ENCODE measurements at places on chromosomes 13 and 19. TPM values are rescaled to one million over a fixed set of nuclear protein-coding genes. Genes with fewer than 3 reads are reported as not detected.

The NPAS1 gene
- total RNA-seq = 0.21 TPM

The NOVA2 gene
- not detected for total RNA-seq

The KIR2DL1 gene
- total RNA-seq = not detected

The KIR2DL4 gene
- total RNA-seq = not detected

The CDX2 gene
- not detected for total RNA-seq

The C19orf33 gene
- not detected for total RNA-seq

The DDX39A gene
- total RNA-seq = 280 TPM

The SYNGR4 gene
- total RNA-seq = 0.33 TPM

The LRRC4B gene
- total RNA-seq = 0.12 TPM

The FBXO17 gene
- not detected for total RNA-seq

The MAB21L1 gene
- total RNA-seq = not detected

The CYP4F11 gene
- not detected for total RNA-seq

The HRC gene
- not detected for total RNA-seq

The OR10H4 gene
- total RNA-seq = not detected

The PSG11 gene
- not detected for total RNA-seq

The SPRY2 gene
- not detected for total RNA-seq

The MRPS31 gene
- total RNA-seq = 46.3 TPM

The AMER2 gene
- total RNA-seq = not detected

The RNU6-9 gene
- not detected for total RNA-seq

The CEACAM21 gene
- total RNA-seq = 31.1 TPM

The NR1H2 gene
- 84.7 TPM for total RNA-seq

The ZNF547 gene
- 1.6 TPM for total RNA-seq

The OR1M1 gene
- total RNA-seq = not detected

The FAM216B gene
- not detected for total RNA-seq

The MCEMP1 gene
- not detected for total RNA-seq

The PLK5 gene
- total RNA-seq = not detected

The IGFL1 gene
- total RNA-seq = not detected

The CAPN12 gene
- 3.5 TPM for total RNA-seq

The HSPB6 gene
- not detected for total RNA-seq

The ADGRE3 gene
- total RNA-seq = not detected

The ZNF560 gene
- total RNA-seq = not detected

The SIGLEC5 gene
- not detected for total RNA-seq
